ENCODE measurements at places on chromosomes 7 and 10.

DNA sequence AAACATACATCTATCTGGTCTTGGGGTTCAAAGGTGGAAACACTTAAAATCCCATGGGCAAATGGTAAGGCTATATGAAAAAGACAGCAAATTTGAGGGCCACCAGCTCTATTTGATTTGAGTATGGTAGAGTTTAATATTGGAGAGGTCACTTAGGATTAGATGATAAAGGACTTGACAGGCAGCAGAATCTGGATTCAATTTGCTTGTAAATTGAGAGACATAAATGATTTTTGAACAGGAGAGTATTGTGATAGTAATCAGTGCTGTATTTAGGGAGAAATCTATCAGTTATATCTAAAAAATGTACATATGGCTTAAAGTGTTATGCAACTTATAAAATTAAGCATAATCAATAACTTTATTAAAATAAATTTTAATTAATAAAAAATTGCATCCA is 155.2 kb downstream of the SEMA3A start:
- DNase-seq = no peak

- DNase-seq = no peak
Measured at GRCh38 chr7:80779456-80779855, 139.4 kb downstream of the SEMA3C start.

GRCh38 chr10:11091517-11092102 is 73.9 kb downstream of the CELF2 start:
- DNase-seq = no peak

DNA sequence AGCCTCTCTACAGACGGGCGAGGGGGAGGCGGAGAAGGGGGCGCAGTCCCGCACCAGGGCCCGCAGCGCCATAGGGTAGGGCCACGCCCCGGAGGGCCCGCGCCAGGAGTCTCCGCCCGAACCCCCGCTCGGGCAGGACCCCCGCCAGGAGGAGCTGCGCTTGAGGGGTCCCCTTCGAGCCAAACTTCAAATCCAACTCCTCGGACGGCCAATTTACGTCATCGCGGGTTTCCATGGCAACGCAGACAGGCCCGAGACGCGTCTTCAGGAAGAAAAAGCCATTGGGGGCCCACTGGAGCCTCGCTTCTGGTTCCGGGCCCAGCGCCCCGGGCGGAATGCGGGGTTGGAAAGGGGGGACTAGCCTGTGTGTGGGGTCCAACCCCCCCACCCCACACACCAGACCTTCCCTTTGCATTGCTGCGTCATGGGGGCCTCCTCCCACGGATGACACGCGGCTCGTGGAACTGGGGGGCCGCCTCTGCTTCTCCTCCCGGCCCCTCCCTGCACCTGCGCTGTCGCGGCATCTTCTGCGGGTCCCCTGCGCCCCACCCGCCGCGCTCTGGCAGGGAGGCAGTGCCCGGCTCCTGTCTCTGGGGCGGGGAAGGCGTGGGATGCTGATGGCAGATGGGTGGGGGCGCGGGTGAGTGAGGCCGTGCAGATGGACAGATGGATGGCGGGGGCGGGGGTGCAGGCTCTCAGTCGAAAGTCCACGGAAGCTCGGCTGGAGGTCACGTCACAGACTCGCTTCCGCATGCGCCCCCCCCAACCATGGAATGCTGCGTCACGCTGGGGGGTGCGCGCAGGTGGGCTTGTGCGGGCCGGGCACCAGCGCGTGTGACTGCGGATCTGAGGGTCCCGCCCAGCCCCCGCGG is 1.2 kb downstream of the CALY start:
- DNase-seq = no peak

- DNase-seq = no peak
Measured at GRCh38 chr10:98748298-98748697, 301.6 kb upstream of the HPS1 start.

DNA sequence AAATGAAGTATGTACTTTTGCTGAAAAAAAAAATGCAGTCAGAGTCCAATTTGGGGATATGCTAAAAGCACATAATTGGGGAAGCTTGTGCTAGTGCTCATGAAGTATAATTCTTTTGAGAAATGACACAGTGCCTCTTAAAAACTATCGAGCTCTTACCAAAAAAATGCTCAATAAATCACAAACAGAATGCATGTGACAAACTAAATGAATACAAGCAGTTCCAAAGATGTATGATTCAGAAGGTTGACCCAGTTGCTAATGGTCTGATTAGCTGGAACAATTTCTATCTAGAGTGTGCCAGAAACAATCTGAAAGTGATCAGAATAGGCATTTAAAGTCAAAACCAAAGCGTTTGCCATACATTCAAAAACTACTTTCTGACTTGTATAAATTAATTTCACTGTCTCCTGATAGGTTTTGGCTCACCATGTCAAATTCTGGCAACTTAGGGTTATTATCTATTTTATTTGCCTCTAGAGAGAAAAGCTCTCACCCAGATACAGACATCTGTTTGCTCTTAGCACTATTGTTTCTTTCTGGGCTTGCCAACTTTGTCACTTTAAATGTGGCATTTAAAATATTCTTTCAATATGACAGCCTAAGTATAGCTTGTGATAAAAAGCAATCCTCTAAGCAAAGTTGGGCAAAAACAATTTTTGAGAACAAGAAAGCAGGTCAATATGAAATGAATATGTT is 114.7 kb upstream of the AHR start:
- no peak for DNase-seq

GRCh38 chr7:30717181-30717580 is 34.8 kb upstream of the INMT start:
- DNase-seq = no peak

- DNase-seq = no peak
Measured at GRCh38 chr7:31642681-31643115, 44.3 kb upstream of the PPP1R17 start.

GRCh38 chr10:17101910-17102266 is 27.7 kb downstream of the CUBN start:
- no peak for DNase-seq

- no peak for DNase-seq
Measured at GRCh38 chr7:150989456-150989855, 1.4 kb upstream of the NOS3 start.

GRCh38 chr7:29607889-29608288 is 44.3 kb downstream of the PRR15 start:
- no peak for DNase-seq

GRCh38 chr7:5552123-5552522 is 128.5 kb upstream of the TNRC18 start:
- no peak for DNase-seq

DNA sequence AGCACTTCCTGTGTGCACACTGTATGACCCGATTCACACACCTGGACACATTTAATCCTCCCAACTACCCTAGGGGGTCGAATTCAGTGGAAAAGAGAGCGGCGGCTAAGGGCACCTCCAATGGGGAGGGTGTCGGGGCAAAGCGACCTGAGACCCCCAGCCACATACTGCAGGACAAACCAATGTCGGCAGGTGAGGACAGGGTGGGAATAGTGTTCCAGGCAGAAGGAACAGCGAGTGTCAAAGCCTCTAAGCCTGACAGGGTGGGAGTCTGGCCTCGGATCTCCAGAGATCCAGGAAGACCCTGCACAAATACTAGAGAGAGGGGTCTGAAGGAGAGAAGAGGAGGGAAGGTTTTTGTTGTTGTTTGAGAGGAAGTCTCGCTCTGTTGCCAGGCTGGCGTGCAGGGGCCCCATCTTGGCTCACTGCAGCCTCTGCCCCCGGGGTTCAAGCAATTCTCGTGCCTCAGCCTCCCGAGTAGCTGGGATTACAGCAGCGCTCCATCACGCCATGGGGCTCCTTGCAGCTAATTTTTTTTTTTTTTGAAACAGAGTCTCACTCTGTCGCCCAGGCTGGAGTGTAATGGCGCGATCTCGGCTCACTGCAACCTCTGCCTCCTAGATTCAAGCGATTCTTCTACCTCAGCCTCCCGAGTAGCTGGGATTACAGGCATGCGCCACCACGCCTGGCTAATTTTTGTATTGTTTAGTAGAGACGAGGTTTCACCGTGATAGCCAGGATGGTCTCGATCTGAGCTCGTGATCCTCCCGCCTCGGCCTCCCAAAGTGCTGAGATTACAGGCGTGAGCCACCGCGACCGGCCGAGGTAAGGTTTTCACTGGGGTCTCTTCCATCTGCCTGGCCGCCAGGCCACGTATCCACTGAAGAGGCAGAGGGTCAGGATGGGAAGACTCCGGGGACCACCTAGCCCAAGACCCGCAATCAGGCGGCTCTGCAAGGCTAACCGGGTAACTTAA is 1.2 kb upstream of the ARPC1B start:
- DNase-seq = no peak

- no peak for DNase-seq
Measured at GRCh38 chr7:22469371-22470143, 30.4 kb downstream of the STEAP1B start.

DNA sequence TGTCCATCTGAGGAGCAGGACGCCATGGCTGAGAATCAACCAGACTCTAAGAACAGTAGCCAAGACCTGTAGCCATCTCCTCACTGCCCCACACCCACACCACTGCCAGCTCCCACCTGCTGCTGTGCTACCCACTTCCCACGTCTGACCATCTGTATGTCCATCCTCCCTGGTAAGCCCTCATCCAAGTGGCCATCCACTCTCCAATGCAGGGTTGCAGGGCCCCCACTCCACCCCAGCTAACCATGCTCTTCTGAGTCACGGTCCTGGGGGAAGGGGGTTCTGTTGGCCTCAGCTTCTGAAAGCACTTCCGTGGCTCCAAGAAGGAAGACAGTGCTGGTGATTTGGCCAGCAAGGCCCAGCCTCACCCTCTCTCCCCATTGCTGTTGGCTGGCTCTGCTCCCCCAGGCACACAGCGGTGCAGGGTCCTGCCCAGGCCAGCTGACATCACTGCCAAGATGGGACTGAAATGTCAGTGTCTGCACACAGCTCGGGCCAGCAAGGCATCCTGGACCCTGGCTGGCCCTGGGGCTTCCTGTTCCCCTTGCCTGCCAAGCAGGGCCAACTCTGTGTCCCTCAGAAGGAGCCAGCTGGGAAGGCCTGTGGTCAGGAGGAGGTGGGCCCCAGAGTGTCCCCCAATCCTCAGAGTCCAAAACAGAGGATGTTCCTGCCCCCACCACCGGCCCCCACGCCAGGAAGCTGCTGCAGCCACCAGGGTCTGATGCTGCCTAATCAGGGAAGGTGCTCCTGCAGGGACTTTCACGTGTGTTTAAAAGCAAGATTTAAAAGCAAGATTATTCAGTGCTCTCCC is 17.5 kb downstream of the RASGEF1A start:
- no peak for DNase-seq

GRCh38 chr7:149662591-149663095 is 110.7 kb downstream of the ZNF467 start:
- DNase-seq = no peak

- no peak for DNase-seq
Measured at GRCh38 chr7:111918461-111918860, 287.7 kb downstream of the DOCK4 start.

- no peak for DNase-seq
Measured at GRCh38 chr10:49572594-49573114, 33.7 kb upstream of the ERCC6 start.

- DNase-seq = no peak
Measured at GRCh38 chr10:83984256-83984640, 155.1 kb upstream of the GHITM start.

- DNase-seq = no peak
Measured at GRCh38 chr7:95476904-95477594, 8.7 kb upstream of the ASB4 start.

GRCh38 chr7:111734954-111735660 is 172.8 kb upstream of the IMMP2L start:
- DNase-seq = no peak

DNA sequence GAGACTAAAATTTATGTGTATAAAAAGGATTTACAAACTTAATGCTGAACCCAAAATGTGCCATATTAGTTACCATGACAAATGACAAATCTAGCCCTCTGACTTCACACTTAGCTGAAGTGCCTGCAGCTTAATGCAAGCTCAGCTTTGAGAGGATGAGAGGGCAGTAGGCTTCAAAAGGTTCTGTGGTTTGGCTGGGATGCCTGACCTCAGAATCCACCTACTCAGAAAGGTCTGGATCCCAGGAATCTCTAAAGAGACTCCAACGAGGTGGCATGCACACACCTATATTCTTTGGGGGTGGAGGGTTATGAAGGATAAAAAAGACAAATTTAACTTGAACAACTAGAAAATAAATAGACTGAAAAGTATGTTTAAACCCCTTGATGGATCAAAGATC is 213.4 kb downstream of the TAX1BP1 start:
- DNase-seq = no peak

- DNase-seq = no peak
Measured at GRCh38 chr7:55432939-55433784, 68.0 kb downstream of the LANCL2 start.

DNA sequence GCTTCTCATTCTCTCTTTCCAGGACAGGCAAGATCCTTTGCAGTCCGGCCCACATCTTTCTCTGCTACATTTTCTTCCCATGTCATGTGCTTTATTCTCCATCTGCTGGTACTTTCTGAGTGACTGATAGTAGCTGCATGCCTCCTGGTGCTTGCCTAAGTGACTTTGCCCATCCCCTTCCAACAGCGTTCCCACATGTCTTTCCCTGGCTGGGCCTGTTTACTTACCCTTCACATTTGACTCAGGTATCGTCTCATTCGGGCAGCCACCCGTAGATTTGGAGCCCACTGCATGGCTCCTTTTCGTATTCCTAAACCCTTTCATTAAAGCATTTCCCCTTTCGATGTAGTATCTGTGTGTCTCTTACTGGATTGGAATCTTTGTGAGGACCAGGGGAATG is 24.6 kb downstream of the TYW1 start:
- DNase-seq = no peak

GRCh38 chr10:52785418-52785817 is 12.8 kb upstream of the MBL2 start:
- no peak for DNase-seq

DNA sequence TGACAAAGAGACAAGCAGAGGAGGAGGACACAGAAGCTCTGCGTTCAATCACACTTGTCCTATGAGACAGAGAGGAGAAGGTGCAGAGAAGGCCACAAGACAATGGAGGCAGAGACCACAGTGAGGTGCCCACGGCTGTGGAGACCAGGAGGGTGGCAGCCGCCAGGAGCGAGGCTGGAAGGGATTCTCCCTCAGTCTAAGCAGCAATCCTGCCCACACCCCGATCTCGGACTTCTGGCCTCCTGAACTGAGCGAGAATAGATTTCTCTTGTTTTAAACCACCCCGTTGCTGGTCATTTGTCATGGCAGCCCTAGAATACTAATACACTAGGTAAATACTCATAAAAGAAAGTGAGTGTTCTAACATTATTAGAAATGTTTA is 92.1 kb downstream of the CYTH3 start:
- DNase-seq = no peak
